ENCODE measurements at places on chromosomes 2 and 18. TPM values are rescaled to one million over a fixed set of nuclear protein-coding genes. Genes with fewer than 3 reads are reported as not detected.

DNA sequence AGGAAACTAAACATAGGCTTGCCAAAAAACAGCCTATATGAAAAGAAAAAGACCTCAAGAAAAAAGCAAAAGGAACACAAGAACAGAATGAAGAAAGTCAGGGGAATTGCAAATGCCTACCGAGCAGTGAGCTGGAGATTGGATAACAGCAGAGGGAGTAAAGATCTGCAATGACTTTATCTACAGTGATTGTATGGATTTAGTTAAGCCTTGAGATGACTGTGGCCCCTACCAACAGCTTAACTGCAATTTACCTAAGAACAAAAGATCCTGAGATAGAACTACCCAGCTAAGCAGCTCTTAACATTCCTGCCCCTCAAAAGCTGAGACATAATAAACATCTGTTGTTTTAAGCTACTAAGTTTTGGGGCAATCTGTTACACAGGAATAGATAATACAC lies 20.5 kb downstream of the LNPK start:
- DNase-seq: no peak

- no peak for DNase-seq
Observed at GRCh38 chr2:72142570-72143440, 4.9 kb downstream of the CYP26B1 start.

Gene SERPINB13
- total RNA-seq: not detected

- DNase-seq: no peak
Observed at GRCh38 chr2:162075689-162076132, 1.7 kb upstream of the DPP4 start.

- no peak for DNase-seq
Observed at GRCh38 chr2:61433606-61434005, 37.3 kb downstream of the USP34 start.

Gene CLEC4F
- not detected for total RNA-seq
